ENCODE measurements at places on chromosomes 5 and 9.

GRCh38 chr9:86354011-86354817 is at the start of gene TUT7:
TSS of gene TUT7 (minus strand) at chr9:86354410. CDS start at chr9:86353199, 1,211 bp downstream.
- DNase-seq = peak; percentile 93

DNA sequence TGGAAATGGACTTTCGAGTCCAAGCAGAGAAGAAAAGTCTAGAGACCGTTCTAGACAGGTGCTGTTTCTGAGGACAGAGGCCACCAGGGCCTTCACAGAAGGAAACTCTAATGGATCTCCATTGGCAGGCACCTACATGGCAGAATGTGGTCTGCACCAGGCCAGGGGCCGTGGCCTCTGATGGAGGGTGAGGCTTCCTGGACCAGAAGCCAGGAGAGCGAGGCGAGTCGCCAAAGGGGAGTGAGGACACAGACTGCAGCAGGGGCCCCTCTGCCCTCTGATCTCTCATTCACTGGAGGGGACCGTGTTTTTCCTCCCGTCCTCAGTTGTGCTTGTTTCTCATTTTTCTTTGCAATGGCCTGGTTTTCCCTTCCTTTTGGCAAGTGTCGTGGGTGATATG is 41.1 kb downstream of the ALG2 start:
- DNase-seq = no peak

GRCh38 chr5:147685993-147686392 is 96.5 kb downstream of the JAKMIP2 start:
- DNase-seq = peak; percentile 29

GRCh38 chr9:35696520-35697215 is 6.9 kb upstream of the TPM2 start:
- no peak for DNase-seq

GRCh38 chr5:117590944-117591343 is 1016.3 kb upstream of the SEMA6A start:
- no peak for DNase-seq

DNA sequence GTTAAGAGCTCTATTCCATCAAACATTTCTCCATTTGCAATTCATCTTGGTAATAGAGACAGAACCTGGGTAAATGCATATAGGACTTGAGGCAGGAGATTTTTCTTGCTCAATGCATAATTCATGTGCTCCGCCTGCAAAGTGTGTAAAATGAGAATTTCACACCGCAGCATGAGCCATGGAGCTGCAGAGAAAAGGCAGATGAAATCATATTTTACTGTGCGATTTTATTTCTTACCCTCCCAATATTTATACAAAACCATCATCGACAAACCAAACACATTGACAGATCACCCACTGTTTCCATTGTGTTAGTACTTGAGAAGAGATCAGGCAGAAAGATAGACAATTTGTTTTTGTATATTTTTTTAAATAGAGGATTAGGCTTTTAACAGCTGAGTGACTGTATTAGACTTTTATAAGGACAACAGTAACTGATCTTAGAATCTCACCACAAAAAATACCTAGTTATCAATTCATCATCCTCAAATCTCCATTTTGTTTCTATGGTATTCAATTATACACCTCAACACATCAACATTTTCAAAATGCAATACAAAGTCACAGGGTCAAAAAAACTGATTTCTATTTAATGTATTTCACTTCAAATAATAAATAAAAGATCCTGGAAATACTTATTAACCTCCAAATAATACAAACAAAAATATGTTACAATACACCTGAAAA is 191.1 kb downstream of the AP3B1 start:
- no peak for DNase-seq

DNA sequence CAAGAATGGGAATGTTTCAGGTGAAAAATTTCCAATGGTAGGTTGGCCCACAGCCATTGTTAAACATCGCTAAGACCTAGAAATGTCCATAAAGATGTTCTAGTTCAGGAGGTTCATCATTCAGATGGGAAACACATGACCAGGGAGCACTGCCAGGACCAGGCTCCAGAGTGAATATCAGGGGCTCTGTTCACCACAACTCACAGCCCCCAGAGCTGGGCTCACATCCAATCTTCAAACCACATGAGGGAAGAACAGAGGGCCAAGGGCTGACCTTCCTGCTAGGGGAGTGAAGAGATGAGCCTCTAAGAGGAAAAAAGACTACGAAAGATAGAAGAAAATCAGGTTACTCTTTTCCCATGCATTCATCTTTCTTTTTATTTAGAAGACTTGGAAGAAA is 205.8 kb downstream of the SEMA5A start:
- DNase-seq = no peak

GRCh38 chr9:129440435-129441186 is 180.3 kb downstream of the C9orf50 start:
- no peak for DNase-seq

Measured in hippocampal formation (tissue), 2 donors.